ENCODE measurements at places on chromosomes 12 and 14.
A peak's percentile ranks its signal among the peaks of the same experiment; 100 is the strongest.

- DNase-seq: no peak
Measured at GRCh38 chr12:11834931-11835330, 185.5 kb downstream of the ETV6 start.

DNA sequence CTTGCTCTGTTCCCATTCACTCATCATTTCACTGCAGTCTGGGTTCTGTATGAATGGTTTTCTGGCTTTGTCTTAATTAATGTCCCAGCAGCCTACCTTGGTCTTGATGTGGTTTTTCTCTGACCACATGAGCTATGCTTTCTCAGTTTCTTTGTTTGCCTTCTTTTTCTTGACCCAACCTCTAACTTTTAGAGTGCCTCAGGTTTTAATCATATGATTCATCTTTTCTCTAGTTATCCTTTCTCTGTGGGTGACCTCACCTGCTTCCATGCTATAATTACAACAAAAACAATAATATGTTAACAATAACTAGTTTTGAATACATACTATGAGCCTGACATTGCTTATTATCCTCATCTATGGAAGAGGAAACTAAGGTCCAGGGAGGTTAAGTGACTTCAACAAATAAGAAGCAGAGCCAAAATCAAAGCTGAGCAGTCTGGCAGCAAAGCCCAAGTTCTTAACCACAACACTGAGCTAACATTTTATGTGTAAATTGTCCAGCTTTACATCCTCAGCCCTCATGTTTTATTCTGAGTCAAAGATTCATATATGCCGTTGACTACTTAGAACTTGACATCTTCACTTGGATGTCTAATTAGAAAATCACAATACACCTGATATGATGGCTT, 4.7 kb upstream of the EPYC start:
- DNase-seq: peak; percentile 23

- no peak for DNase-seq
Measured at GRCh38 chr14:99647411-99647810, 2.5 kb downstream of the HHIPL1 start.

DNA sequence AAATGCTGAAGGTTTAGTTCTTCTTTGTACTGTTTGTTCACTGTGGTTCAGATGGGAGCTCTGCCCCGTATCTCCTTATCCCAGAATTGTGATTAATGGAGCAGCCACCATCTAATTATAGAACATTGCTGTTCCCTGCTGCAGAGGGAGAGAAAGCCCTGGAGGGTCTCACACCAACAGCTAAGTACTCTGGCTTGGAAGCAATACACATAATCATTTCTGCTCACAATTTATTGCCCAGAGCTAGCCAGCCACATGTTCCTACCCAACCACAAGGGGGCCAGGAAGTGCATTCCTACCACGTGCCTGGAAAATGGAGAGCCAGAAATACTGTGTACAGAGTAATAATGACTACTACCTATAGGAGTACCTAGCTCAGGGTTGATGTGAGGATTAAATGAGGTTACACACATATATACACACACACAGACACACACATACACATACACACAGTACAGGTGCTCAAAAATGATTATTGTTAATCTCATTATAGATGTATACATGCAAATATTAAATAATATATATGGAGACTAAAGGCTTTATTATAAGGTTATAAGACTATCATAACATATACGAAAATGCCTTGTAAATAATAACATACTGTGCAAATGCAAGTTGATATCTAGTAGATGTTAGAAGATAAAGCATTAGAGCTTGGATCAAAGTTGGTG, 22.3 kb downstream of the MSRB3 start:
- peak; percentile 31 for DNase-seq

DNA sequence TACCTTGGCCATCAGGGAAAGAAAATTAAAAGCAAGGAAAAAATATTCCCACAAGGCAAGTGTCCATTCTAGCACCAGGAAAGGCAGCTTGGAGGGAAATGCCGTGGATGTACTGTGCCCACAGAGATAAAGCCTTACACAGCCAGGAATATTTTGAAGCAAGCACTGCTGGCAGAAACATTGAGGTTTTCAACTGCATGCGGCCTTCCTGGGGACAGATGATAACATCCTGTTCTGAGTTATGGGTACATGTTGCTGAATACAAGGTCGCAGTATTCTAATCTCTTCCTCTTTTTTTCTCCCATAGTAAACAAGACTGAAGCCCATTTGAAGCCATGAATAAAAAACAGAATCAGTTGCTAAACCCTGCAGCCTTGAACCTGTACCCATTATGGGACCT, 197.1 kb downstream of the BTG1 start:
- DNase-seq: no peak

DNA sequence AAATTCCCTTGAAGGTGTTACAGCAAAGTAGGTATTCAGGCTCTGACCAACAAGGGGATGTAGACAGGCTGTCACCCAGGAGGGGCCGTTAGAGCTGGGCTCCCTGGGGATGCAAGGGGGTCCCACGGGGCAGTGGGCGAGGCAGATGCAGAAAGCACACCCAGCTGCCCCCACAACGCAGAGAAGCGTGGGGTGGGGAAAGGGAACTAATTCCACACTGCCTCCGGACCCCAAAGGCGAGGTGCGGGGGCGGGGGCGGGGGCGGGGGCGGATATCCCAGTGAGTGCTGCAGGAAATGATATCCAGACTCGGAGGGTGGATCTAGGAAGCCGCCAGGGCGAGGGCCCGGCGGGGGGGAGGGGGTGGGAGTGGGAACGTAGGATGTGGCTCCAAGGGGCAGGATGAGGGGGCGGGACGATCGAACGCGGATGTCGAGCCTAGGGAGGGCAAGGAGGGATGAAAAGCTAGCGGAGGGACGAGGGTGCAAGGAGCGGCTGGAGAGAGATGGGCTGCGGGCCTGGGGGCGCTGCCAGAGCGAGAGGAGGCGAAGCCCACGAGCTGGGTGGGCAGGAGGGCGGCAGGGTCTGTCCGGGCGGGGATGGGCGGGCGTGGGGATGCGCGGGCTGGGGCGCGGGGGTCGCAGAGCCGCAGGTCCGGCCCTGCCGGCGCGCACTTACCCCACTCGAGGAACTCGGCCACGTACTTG, 874 bp downstream of the CDC42BPB start:
- peak; percentile 61 for DNase-seq

DNA sequence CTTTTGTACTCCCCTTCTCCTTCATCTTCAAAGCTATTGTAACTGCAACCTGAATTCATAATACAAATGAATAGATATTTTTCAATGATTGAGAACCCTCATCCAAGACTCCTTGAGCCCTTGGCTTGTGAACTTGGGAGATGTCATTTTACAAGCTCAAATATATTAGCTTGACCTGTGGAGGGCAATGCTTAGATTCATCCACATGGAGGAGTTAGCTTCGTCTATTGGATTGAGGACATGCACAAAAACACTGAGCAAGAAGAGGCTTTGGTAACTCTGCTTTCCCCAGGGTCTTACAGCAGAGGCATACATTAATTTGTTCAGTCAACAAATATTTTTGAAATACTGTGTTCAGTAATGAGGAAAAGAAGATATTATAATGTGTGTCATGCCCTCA, 101.1 kb downstream of the OTOGL start:
- no peak for DNase-seq

GRCh38 chr12:27869567-27869966, 89.5 kb upstream of the MANSC4 start:
- DNase-seq: no peak

DNA sequence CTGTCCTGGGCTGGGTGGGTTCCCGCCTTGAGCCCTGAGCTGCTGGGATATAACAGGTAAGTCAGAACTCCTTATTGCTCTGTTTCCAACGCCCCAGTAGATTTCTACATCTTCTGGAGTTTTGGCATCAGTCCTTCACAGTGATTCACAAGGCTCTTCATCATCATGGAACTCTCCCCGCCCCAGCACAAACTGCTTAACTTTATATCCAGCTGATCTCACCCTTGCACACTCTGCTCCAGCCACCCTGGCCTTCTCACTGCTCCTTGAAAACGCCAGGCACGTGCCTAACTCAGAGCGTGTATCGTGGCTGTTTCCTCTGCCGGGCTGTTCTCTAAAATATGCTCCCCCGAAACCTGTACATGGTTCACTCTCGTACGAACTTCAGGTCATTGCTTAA, 264.9 kb downstream of the NOVA1 start:
- DNase-seq: no peak

- DNase-seq: no peak
Measured at GRCh38 chr12:14873440-14874185, 12.0 kb downstream of the MGP start.

GRCh38 chr12:107233551-107233950, 140.2 kb upstream of the CRY1 start:
- no peak for DNase-seq

GRCh38 chr14:61101803-61102548, 120.9 kb downstream of the SLC38A6 start:
- no peak for DNase-seq

- DNase-seq: no peak
Measured at GRCh38 chr14:91845652-91846051, 21.7 kb downstream of the TC2N start.

- DNase-seq: no peak
Measured at GRCh38 chr12:107337346-107338095, 244.2 kb upstream of the CRY1 start.

- no peak for DNase-seq
Measured at GRCh38 chr14:100416081-100416680, 93.0 kb downstream of the SLC25A47 start.

DNA sequence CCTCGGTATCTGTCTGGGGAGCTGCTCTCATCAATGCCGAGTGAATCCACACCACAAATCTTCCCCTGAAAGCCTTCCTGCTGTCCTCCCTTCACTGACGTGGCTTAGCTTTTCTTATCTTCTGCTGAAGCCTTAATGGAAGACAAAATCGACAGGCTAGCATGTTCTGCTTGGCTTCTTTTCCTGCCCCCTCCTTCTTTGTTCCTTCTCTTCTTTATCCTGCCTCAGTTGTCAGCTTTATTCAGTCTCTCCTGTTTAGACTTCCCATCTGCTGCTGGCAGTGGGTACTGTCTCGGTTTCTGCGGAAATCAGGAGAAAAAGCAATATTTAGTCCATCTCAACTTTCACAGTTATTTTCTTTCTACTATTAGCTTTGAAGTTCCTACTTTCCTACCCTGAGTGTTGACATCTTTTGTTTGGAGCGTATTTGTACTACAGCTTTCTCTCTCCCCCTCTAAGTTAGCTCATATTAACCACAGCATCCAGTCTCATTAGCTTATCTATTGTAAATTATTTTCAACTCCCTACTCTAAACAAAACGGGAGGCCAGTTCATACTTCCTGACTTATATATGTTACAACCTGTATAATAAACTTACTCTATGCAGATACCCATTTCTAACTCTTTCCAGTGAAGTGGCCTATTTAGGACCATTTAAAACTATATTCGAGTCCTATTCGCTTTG, 226.0 kb downstream of the DACT1 start:
- no peak for DNase-seq

GRCh38 chr14:36834293-36834692, 172.6 kb downstream of the PAX9 start:
- DNase-seq: no peak

- DNase-seq: no peak
Measured at GRCh38 chr12:14505626-14506596, 61.8 kb downstream of the PLBD1 start.

GRCh38 chr12:39032034-39032433, 126.6 kb upstream of the CPNE8 start:
- no peak for DNase-seq

- DNase-seq: no peak
Measured at GRCh38 chr14:63383776-63384367, 65.1 kb upstream of the GPHB5 start.

GRCh38 chr12:94590428-94590827, 59.9 kb downstream of the TMCC3 start:
- no peak for DNase-seq

DNA sequence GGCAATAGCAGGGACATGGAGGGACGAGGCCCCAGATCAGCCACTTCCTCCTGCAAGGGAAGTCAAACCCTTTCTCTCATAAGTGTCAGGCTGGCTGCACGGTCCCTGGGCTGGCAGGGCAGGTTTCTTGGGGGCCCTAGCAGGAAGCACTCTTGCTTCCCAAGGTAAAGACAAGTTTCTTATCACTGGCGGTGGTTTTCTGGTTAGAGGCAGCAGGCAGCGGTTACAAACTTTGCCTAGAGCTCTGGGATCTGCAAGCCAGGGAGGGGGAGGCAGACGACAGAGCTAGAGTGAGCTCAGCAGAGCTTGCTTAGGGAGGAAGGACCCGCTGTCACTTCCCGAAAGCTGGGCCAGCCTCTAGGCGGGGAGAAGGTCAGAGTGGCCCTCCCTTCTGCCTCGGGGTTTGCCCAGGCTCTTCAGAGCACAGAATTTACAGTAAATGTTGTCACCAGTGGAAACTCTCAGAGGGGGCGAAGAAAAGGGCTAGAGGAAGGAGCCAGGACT, 20.4 kb downstream of the BATF start:
- no peak for DNase-seq

- DNase-seq: no peak
Measured at GRCh38 chr14:101111620-101112290, 208.2 kb upstream of the RTL1 start.

- no peak for DNase-seq
Measured at GRCh38 chr14:83416476-83416875, 1882.8 kb upstream of the SEL1L start.

DNA sequence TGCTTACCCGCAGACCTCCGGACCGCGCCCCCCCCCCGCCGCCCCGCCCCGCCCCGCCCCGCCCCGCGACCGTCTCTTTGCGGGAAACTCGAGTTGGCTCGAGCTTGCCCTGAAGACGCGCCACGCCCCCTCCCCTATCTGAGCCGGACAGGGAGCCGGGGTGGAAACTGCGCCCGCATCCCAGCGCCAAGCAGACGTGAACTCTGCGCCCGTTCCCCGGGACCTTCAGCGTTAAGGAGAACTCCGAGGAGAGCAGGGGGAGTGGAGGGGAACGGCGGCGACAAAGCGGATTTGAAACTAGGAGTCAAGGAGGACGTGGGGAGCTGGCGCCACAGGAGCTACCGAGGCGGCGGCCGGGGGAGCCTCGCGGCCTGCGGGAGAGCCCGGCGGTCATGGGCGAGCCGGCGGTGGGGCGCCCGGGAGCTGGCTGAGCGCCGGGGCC, at the start of gene KCNK13:
TSS of gene KCNK13 (plus strand) at position 310 of the 442 bp plus-strand sequence. CDS start 212 bp downstream, outside the sequence.
- no peak for DNase-seq

- no peak for DNase-seq
Measured at GRCh38 chr12:31029916-31030562, 43.6 kb upstream of the DDX11 start.

- no peak for DNase-seq
Measured at GRCh38 chr14:55467307-55467706, 26.9 kb upstream of the TBPL2 start.

- DNase-seq: no peak
Measured at GRCh38 chr12:122381021-122381420, 41.4 kb downstream of the CLIP1 start.

- no peak for DNase-seq
Measured at GRCh38 chr12:24922090-24922489, 26.8 kb downstream of the BCAT1 start.

Data from urothelium cell line (cell line).